ENCODE measurements at places on chromosomes 4 and X. TPM values are rescaled to one million over a fixed set of nuclear protein-coding genes. Genes with fewer than 3 reads are reported as not detected.
A peak's percentile ranks its signal among the peaks of the same experiment; 100 is the strongest.

The GUCY1B1 gene
- polyA plus RNA-seq, result 0.67 TPM

DNA sequence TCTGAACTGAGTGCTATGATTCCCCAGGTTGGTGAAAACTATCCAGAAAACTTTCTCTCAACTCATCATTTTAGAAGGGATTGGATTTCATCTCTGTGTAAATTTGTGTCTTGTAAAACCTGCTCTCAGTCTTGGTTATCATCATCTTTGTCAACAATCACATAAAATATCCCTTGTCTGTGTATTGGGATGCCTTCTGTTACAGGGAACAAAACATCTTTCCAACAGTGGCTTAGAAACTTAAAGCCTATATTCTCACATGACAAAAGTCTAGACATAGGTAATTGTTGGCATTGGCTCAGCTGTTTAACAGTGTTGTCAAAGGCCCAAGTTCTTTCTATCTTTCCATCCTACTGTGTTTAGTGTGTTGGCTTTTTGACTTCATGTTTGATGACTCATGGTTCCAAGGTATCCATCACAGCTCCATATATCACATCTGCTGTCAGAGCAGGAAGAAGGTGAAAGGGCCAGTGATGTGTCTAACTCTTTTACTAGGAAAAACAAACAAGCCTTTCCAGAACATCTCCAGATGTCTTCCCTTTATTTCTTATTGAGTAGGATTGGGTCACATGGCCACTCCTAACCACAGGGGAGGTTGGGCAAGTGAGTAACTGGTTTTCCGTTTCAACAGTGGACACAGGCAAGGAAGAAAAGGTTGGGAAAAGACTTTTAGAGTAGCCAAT, 65.0 kb downstream of the PHEX start:
- no peaks in the 10 kb centered on the region for H3K27me3 ChIP-seq
- peak; percentile 17 for DNase-seq
- no peak overlapping the region for H3K27ac ChIP-seq
- H3K4me3 ChIP-seq, result no peak overlapping the region
- no peaks in the 10 kb centered on the region for H3K36me3 ChIP-seq

DNA sequence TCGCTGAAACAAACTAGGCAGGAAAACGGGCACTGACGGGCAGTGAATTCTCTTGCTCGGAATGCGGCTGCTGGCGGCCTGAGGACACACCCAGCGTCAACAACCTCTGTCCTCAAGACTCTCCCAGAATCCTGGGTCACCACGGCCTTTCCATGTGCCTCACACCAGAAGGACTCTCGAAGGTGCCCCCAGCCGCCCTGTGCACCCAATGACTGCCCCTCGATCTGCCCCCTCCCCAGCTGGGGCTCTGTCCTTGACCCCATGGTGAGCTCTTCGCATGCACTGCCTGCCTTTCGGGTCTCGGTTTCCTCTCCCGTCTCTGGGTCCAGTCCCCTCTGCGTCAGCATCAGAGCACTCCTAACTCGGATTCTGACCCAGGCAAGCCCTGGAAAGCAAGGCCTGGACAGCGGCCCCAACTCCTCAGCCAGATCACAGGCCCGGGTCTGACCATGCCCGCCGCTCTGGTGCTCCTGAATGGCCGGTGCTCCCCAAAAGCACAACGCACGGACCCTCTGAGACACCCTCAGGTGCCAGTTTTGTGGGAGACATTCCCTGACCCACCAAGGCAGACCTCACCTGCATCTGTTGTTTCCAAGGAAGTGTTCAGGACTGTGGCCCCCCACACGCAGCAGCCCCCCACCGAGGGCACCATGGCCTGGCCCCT, 56.0 kb downstream of the ACOX3 start:
- H3K4me3 ChIP-seq, result no peak overlapping the region
- H3K27ac ChIP-seq, result no peak overlapping the region
- peaks cover 81% of the 10 kb centered on the region for H3K36me3 ChIP-seq
- H3K27me3 ChIP-seq, result no peaks in the 10 kb centered on the region
- H3K4me1 ChIP-seq, result no peaks in the 10 kb centered on the region

The FAM47E gene
- 24.7 TPM for polyA plus RNA-seq

DNA sequence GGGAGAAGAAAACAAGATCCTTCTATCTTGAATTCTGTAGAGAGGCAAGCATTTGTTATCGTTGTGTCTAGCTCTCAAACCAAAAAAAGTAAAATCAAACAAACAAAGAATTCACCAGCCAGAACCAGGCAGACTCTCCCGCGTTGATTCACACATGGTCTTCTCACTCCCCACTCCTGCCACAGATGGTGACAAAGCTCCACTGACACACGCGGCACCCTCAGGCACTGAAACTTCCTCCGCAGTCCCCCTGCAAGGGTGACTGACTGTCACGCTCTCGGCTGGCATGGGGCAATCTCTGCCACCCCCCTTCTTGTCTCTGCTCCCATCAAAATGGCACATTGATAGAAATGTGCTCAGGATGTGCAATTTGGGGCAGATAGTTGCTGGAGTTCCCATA, 304.9 kb downstream of the DHX15 start:
- no peak overlapping the region for H3K4me3 ChIP-seq
- no peaks in the 10 kb centered on the region for H3K27me3 ChIP-seq
- no peak overlapping the region for H3K27ac ChIP-seq

DNA sequence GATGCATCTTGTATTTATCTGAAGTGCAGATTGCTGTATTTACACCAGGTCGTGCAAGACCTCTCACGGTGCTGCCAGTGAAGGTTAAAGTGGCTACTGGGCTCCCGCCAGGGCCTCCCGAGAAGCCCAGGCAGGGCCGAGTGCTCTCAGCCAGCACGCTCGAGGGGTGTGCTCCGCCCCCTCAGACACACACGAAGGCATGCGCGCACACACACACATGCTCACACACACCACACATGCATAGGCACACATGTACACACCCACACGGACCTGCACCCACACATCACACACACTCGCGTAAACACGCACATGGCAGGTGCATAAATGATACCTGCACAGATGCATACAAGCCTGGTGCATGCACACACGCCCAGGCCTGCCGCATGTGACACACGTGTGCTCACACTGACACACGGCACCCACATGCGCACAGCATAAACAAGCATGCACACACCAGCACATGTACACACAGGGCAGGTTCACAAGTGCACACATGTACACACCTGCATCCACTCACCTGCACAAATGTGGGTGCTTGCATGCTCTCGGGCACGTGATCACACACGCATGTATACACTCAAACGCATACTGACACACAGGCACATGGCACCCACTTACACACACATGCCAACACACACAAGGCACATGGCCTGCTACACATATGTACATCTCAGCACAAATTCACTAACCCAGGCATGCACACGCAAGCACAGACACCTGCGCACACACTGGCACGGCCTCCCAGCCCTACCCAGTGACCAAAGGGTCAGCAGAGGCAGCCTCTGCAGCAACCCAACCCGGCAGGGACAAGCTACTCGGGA, 71.6 kb downstream of the FAM53A start:
- H3K4me3 ChIP-seq, result no peak overlapping the region
- no peaks in the 10 kb centered on the region for H3K4me1 ChIP-seq
- H3K36me3 ChIP-seq, result no peaks in the 10 kb centered on the region
- no peak overlapping the region for H3K27ac ChIP-seq

GRCh38 chr4:58247792-58248191, 1137.6 kb upstream of the IGFBP7 start:
- no peak overlapping the region for H3K27ac ChIP-seq
- no peaks in the 10 kb centered on the region for H3K4me1 ChIP-seq
- H3K36me3 ChIP-seq, result no peaks in the 10 kb centered on the region
- no peaks in the 10 kb centered on the region for H3K27me3 ChIP-seq

DNA sequence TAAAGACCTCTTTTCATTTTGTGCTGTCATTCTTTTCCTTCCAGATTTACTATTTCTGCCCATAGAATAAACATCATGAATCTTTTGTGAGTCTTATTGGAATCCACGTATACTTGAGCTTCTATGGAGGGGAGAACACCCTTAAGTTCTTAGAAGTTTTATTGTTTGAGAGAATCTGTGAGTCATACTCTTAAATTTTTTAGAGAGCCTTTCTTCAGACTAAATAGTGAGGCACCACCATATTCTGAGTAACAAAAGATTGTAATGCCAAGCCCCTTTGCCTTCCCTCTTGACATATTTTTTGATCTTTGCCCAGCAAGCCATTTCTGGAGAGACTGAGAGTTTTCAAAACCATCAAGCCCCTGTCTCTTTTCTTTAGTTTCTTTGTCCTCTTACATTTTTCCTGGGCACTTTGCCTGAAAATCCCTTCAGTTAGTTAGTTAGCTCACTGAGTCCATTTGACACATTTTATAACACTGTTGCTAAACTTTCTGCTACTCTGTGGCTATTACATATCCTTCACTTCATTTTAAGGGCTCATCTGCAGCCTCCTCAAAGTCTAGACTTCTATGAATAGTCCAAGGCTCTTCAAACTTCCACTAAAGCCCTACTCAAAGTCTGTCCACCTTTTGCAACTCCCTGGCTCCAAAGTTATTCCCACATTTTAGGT, 65.3 kb upstream of the NDUFC1 start:
- H3K27me3 ChIP-seq, result no peaks in the 10 kb centered on the region
- peaks cover 21% of the 10 kb centered on the region for H3K36me3 ChIP-seq
- no peak for DNase-seq
- no peaks in the 10 kb centered on the region for H3K4me1 ChIP-seq
- no peak overlapping the region for H3K4me3 ChIP-seq

The P2RY8 gene
- 2.1 TPM for polyA plus RNA-seq

The SMPX gene
- polyA plus RNA-seq, result 4.1 TPM

DNA sequence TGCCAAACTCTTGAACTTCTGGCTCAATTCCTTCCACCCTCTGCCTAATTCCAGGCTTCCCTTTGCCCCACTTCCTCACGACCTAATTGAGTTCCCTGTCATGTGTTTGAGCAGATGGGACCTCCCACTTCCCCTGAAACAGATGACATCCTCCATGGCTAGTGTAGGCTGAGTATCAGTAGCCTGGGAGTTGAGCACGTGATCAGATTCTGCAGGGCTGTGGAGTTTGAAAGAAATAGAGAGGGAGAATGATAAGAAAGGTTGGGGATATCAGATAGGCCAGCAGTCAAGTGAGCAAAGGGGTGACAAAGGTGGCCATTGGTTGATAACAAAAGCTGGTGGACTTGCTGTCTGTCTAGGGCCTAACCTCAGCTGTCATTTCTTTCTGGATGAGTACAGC, 18.8 kb upstream of the NWD2 start:
- no peaks in the 10 kb centered on the region for H3K27me3 ChIP-seq
- H3K4me1 ChIP-seq, result no peaks in the 10 kb centered on the region
- no peaks in the 10 kb centered on the region for H3K36me3 ChIP-seq
- no peak for DNase-seq
- H3K4me3 ChIP-seq, result no peak overlapping the region

DNA sequence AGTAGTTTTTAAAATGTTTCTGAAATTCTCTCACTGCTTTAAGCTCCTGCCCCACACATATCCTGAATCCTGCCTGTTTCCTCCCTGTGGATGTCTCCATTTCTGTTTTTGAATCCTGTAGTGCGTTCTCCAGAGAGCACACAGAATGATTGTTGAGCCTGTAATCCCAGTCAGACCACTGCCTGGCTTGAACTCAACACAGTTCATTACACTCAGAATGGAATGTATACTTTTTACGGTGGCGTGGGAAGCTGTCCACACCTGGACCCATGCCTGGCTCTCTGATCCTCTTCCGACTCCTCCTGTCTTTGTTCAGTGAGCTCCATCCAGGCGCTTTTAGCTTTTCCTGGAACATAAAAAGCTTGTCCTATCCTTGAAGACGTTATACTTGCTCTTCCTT, 1217.0 kb upstream of the PRKX start:
- H3K4me1 ChIP-seq, result no peaks in the 10 kb centered on the region
- no peak overlapping the region for H3K4me3 ChIP-seq
- DNase-seq, result no peak
- H3K27ac ChIP-seq, result no peak overlapping the region
- no peaks in the 10 kb centered on the region for H3K36me3 ChIP-seq
- no peaks in the 10 kb centered on the region for H3K27me3 ChIP-seq

GRCh38 chr4:171432536-171432935, 380.7 kb upstream of the GALNTL6 start:
- H3K27me3 ChIP-seq, result no peaks in the 10 kb centered on the region
- H3K4me1 ChIP-seq, result no peaks in the 10 kb centered on the region
- H3K27ac ChIP-seq, result no peak overlapping the region
- DNase-seq, result no peak

GRCh38 chrX:68503836-68504636, 5.2 kb downstream of the YIPF6 start:
- no peaks in the 10 kb centered on the region for H3K4me1 ChIP-seq
- no peaks in the 10 kb centered on the region for H3K27me3 ChIP-seq
- no peak for DNase-seq
- H3K27ac ChIP-seq, result no peak overlapping the region

The FMR1NB gene
- polyA plus RNA-seq, result not detected

- DNase-seq, result peak; percentile 83
- no peaks in the 10 kb centered on the region for H3K27me3 ChIP-seq
- peaks cover 8% of the 10 kb centered on the region for H3K4me1 ChIP-seq
- no peak overlapping the region for H3K4me3 ChIP-seq
- no peaks in the 10 kb centered on the region for H3K36me3 ChIP-seq
- H3K27ac ChIP-seq, result peak overlapping the region; percentile 43
Observed at GRCh38 chr4:122744229-122744628, 11.7 kb downstream of the BBS12 start.

GRCh38 chrX:68584221-68584620, 63.2 kb upstream of the STARD8 start:
- H3K4me3 ChIP-seq, result no peak overlapping the region
- H3K27ac ChIP-seq, result no peak overlapping the region
- H3K36me3 ChIP-seq, result no peaks in the 10 kb centered on the region
- no peaks in the 10 kb centered on the region for H3K27me3 ChIP-seq

The TMPRSS11A gene
- 0.01 TPM for polyA plus RNA-seq

- H3K4me1 ChIP-seq, result peaks cover 4% of the 10 kb centered on the region
- H3K27ac ChIP-seq, result no peak overlapping the region
- H3K4me3 ChIP-seq, result no peak overlapping the region
- no peak for DNase-seq
- no peaks in the 10 kb centered on the region for H3K36me3 ChIP-seq
Observed at GRCh38 chr4:80189956-80190677, 7.2 kb upstream of the PRDM8 start.

DNA sequence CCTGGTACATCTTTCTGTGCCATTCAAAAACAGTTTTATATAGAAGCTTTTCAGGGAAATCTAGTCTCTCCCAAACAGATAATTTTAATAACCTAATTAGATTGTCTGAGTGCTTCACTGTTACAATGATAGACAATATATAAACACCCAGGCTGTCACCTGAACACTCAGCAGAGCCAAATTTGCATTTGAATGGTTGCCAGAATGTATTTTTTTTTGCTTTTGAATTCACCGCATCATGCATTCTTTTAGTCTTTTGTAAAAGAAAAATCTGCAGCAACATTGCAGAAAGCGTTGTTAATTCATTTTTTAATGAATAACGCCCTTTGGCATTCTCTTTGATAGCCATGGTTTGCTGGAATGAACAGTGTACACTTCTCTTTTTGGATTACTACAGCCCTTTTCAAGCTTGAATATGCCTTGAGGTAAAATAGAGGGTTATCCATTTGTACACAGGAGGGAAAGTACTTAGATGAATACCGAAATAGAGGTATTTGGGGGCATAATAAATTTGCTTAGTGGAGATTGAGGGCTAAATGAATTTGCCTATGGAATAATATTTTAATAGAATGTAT, 175.0 kb upstream of the EPHA5 start:
- no peaks in the 10 kb centered on the region for H3K36me3 ChIP-seq
- no peak overlapping the region for H3K4me3 ChIP-seq
- H3K27ac ChIP-seq, result no peak overlapping the region
- H3K4me1 ChIP-seq, result no peaks in the 10 kb centered on the region

Measured in small intestine (tissue), 16 donors.